ENCODE measurements at places on chromosomes 12 and 14.

- no peak for DNase-seq
These were observed 199.4 kb upstream of the NUDT4 start for GRCh38 chr12:93178154-93178878.

- no peak for DNase-seq
These were observed 311.6 kb upstream of the DIO3 start for GRCh38 chr14:101249676-101250036.

GRCh38 chr12:115752156-115752555 is 525.3 kb downstream of the MED13L start:
- DNase-seq, result no peak

DNA sequence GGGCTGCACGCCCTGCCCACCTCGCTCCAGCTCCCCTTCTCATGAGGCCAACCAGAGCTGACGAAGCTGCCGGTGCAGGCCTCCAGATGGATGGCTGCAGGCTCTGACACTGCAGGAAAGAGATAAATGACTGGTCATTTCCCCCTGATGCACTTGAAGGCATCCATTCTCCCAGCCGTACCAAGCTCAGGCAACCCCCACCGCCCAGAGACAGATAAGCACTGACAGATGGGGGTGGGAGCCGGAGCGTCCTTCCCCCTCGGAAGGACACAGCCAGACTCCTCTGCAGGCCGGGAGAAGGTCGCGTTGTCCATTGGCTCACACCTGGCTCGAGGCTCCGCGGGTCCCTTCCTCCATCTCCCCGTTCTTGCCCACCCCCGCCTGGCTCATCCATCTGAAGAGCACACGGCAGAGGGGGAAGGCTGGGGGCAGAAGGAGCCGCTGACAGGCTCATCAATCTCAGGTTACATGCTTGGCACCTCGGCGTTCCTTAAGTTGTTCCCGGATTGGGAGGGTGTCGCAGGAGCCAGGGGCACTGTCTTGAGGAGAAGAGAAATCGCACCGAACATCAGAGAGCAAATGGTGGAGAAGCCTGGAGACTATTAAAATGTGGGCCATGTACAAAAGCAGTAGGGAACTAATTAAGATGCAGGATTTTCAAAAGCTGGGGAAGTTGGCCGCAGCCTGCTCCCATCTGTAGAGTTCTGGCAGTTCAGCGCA is 151.6 kb downstream of the DPF3 start:
- peak; percentile 19 for DNase-seq

- DNase-seq, result no peak
These were observed 15.2 kb downstream of the NAA30 start for GRCh38 chr14:57405562-57405961.

GRCh38 chr12:84791444-84791843 is 121.2 kb downstream of the SLC6A15 start:
- no peak for DNase-seq

- DNase-seq, result no peak
These were observed 30.9 kb downstream of the SLC2A3 start for GRCh38 chr12:7905071-7905470.

DNA sequence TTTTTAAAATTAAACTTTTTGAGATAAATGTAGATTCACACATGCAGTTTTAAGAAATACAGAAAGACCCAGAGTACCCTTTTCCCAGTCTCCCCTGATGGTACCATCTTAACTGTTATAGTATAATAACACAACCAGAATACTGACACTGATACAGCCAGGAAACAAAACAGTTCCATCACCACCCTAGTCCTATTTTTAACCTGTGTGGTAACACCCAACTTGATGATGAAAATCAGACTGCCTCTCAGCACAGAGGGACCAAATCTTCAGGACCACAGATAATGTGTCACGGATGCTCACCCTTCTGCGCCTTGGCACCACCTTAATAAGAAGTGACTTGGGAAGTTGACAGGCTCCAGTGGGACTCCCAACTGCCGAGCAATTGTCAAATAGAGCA is 18.1 kb downstream of the FBXO21 start:
- no peak for DNase-seq

DNA sequence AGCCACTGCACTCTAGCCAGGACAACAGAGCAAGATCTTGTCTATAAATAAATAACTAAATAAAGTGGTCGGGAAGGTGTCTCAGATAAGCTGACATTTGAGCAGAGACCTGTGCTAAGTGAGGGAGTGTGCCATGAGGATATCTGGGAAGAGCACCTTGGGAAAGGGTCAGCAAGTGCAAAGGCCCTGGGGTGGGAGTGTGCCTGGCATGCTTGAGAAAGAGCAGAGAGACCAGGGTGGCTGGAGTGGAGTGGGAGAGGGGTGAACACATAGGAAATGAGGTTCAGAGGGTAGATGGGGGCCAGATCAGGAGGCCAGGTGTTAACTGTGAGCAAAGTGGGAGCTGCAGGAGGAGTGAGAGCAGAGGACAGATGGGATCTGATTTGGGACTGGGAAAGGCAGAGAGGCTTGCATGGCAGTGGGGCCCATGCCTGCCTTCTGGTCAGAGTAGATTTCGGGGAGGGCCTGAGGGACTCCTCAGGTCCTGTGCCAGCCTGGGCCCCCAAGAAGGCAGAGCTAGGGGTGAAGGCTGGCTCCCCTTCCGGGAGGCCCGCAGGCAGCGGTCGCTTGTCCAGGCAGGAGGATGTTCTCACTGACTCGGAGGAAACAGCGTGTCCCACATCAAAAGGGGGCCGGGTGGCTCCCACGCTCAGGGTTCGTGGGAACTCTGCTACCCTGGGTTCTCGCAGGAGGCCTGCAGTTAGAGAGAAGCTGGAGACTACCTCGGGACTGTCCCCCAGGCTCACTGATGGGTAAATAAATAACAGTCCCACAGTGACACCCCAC is 32.6 kb downstream of the DTX1 start:
- DNase-seq, result no peak

- no peak for DNase-seq
These were observed 31.1 kb downstream of the MAPKAPK5 start for GRCh38 chr12:111873113-111873512.

- DNase-seq, result no peak
These were observed 19.7 kb downstream of the TSPAN19 start for GRCh38 chr12:85016413-85016812.

DNA sequence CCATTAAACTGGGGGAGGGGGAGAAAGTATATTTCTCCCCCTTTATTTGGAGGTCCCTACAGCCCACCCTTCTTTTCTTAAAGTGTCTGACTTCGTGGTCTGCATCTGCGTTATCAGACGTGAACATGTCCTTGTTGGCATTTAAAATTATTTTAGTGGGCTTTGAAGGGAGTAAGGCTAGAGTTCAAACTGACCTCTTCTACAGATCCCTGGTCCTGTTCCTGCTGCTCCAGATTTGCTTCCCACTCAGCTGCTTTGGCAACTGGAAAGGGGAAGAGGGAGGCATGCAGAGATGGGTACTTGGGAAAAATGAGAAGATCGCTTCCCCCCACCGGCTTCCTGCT is 611 bp upstream of the SIX6 start:
- DNase-seq, result no peak

GRCh38 chr12:49777800-49778748 is 36.7 kb downstream of the TMBIM6 start:
- DNase-seq, result peak; percentile 64

GRCh38 chr12:44457465-44457864 is 418.6 kb downstream of the NELL2 start:
- peak; percentile 7 for DNase-seq

DNA sequence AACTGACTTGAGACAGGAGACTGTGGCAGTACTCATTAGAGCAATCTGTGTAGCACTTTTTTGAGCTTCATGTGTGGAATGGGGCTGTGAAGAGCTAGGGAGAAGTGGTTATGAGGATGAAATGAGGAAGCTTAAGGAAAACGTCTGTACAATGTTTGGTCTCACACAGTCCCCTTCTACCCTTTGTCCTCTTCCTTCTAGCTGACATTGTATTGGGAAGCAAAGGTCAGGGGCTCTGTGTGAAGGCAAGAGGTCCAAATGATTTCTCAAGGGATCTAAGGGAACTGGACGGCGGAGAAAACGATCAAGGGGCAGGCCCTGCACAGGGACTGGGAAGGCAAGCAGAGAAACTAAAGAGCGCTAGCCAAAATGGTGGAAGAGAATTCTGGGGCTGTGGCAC is 13.1 kb upstream of the CIPC start:
- peak; percentile 28 for DNase-seq

GRCh38 chr14:35929186-35929585 is 103.0 kb downstream of the BRMS1L start:
- no peak for DNase-seq

DNA sequence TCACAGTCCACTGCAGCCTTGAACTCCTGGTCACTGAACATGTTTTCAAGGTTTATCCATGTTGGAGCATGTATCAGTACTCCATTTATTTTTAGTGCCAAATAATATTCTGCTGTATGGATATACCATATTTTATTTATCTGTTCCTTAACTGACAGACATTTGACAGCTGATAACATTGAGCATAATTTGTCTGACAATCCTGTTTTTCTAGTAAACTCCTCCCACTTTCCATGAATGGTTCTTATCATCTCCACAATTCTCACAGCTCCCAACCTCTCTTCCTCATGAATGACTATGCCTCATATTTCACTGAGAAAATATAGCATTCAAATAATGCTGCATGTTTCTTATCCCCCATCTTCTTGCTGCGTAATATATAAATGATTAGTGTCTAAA is 33.3 kb downstream of the COCH start:
- DNase-seq, result no peak

DNA sequence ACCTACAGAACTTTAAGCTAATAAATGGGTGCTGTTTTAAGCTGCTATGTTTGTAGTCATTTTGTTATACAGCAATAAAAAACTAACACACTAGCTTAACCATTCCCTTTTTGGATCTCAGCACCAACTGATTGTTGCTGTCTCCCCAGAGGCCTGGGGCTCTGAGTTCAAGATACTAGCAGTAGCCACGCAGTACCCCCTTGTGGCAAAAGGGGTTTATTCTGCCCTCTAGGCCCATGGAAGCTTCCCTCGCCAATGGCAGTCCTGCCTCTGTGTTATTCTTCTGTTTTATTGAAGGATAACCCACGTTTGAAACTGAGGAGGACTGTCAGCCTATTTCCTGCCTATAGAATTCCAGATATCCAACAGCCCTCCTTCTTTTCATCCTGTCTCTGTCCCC is 455.3 kb upstream of the ATP2B1 start:
- no peak for DNase-seq

DNA sequence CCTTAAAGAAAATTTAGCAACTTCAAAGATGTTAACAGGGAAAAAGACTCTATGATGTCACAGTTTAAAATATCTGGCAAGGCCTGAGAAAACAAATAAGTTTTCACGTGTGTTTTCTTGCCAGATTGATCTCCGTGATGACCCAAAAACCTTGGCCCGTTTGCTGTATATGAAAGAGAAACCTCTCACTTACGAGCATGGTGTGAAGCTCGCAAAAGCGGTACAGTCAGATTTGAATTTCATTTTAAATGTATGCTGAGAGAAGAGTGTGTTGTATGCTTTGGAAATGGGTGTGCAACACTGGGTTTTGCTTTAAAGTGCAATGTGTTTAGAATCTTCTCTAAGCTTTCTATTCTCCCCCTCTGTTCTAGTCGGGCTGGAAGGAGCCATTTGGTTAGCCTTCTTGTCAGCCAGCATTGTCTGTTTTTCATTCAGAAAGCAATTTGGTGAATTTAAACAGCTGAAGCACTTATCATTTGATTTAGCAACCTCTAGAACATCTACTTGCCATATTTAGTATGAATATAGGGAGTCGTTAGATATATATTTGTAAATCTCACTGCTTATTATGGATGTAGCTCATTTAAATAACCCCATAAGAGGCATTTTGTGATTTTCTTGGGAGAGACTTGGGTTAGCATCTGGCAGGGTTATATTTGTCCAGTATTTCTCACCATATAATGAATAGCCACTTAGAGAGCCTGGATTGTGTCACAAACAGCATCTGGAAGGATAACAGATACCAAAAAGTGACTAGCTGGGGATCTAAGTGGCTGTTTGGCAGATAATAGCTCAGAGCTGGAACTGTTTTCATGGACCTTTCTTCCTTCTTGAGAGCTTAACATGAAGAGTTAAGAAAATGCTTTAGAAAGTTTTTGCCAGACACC is 35.5 kb downstream of the GPHB5 start:
- no peak for DNase-seq
